Stimulated activated CD4-positive, alpha-beta T cell treated with anti-CD3 and anti-CD28 coated beads, Interleukin-1b, Interleukin-23, amount 100 ng/mL, for 1 hour (primary cell): ENCODE measurements at places on chromosomes 13 and 19.

GRCh38 chr19:41083516-41083915 lies 4.7 kb upstream of the CYP2A13 start:
- DNase-seq, result no peak

DNA sequence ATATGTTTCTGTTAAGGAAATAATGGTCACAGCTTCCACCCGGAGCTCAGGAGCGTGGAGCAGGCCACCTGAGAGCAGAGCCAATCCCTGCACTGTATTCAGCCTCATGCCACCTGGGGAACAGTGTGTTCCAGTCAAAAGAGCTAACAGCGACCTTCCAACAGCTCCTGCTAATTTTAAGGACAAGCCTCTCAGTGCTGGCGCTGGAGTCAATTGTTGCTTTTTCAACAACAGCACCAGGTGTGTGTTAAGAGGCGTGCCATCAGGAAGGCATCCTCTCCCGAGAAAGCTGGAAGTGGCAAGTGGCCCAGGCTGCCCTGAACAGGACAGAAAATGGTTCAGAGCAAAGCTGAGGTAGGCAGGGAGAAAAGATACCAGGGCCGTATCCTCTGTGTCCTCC lies 102.0 kb downstream of the CACNA1A start:
- DNase-seq, result no peak

- no peak for DNase-seq
Measured at GRCh38 chr13:32124743-32125142, 93.2 kb downstream of the FRY start.

DNA sequence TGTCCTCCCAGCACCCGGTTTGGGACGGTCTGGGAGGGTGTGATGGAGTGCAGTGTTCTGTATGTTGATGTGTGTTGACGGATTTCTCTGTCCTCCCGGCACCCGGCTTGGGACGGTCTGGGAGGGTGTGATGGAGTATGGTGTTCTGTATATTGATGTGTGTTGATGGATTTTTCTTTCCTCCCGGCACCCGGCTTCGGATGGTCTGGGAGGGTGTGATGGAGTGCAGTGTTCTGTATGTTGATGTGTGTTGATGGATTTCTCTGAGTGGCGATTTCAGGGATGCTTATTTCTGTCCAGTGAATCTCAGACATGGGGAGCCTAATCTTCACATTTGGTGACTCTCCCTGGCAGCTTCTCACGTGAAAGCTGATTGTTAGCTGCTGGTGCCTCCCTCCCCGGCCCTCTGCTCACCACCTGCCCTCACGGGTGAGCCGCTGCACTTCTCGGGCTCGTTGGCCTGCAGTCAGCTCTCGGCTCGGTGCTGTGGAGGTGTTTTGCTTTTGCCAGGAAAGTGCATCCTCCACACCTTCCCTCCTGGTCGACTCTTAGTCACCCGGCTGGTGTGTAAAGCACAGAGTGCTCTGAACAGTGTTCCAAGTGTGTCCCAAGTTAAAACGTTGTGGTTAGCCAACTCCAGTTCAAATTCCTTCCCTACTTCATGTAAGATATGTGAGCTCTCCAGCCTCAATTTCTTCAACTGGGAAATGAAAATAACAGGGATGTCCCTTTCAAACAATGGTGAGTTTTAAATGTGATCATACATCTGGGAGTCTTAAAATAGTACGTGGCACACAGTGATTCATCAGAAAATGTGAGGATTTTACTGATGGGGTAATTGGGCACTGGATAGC lies 54.6 kb downstream of the ATP11A start:
- no peak for DNase-seq

DNA sequence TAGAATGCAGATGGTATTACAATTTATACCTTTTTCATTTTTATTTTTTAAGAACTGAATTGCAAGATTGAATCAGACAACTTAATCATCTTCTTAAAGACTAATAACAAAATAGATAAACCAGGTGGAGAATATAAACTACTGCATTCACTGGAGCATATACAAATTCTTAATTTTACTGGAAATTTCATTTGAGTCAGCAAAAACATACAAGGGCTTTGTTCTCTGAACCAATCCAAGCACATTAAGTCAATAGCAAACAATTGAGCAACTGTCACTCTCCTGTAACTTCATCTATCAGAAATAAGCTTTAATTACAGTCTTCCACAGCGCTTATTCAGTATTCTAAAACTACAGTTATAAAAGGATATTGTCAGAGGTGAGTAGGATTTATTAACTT lies 167.4 kb upstream of the OBI1 start:
- DNase-seq, result no peak

DNA sequence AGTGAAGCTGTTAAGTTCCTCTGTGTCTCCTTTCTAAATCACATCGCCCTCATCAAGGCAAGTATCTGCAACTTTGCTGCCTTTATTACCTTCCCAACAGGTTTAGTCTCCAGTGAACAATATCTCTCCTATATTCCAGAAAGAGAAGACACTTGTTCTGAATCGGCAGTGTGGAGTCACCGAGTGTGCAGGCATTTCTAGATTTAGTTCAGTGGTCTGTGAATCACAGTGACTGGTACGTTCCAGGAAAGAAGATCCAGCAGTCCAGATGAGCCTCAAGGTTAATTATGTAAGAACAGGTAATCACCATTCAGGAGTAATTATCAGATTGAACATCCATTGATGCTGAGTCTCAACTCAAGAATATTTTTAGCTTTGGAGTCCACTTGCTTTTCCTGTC lies 497.0 kb downstream of the FOXO1 start:
- no peak for DNase-seq

GRCh38 chr13:52994865-52995264 lies 33.7 kb upstream of the OLFM4 start:
- DNase-seq, result no peak
